ENCODE measurements at places on chromosomes 13 and 19.
A peak's percentile ranks its signal among the peaks of the same experiment; 100 is the strongest.

DNA sequence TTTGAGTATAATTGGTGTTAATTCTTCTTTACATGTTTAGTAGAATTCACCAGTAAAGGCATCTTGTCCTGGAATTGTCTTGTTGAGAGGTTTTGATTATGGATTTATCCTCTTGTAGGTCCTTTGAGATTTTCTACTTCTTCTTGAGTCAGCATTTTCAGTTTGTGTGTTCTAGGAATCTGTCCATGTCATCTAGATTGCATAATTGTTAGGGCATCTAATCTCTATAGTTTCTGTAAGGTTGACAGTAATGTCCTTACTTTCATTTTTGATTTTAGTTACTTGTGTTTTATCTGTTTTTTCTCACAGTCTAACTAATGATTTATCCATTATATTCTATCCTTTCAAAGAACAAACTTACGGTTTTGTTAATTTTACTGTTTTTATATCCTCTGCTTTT is 492.0 kb downstream of the FGF9 start:
- no peak for DNase-seq

GRCh38 chr13:111380431-111380830 is 60.0 kb downstream of the TEX29 start:
- no peak for DNase-seq

DNA sequence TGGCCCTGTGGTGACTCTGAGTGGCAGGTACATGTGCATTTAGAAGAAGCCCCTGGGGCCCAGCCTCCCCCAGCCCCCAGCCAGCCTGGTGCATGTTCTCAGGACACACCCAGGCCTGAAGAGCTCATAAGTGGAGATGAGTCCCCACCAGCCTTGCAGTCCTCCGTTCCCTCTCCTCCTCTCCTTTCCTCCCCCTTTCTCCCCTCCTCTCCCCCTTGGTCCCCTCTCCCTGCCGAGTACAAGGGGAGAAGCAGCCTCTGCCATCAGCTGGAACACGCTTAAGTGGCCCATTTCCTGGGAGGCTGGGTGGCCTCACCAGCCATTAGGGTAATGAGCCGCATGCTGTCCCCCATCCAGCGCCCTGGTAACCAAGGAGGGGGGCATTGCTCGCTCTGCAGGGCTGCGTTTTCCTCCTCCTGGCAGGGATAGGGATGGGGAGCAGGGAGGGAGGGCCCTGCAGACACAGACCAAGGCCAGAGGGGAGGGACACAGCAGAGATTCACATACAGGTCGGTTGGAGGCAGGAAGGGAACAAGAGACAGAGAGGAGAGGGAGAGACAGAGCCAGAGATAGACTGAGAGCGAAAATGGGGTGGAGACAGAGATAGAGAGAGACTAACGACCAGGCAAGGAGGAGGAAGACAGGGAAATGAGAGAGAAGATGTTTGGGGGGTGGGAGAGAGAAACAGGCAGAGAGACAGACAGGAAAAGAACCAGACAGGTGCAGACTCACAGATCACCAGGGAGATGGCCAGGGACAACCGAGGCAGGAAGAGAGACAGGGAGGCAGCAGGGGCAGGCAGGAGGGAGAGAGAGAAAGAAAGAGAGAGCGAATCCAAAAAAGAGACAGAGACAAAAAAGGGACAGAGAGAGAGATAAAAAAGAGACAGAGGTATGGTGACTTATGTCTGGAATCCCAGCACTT is 19.3 kb upstream of the DPP9 start:
- DNase-seq: no peak

DNA sequence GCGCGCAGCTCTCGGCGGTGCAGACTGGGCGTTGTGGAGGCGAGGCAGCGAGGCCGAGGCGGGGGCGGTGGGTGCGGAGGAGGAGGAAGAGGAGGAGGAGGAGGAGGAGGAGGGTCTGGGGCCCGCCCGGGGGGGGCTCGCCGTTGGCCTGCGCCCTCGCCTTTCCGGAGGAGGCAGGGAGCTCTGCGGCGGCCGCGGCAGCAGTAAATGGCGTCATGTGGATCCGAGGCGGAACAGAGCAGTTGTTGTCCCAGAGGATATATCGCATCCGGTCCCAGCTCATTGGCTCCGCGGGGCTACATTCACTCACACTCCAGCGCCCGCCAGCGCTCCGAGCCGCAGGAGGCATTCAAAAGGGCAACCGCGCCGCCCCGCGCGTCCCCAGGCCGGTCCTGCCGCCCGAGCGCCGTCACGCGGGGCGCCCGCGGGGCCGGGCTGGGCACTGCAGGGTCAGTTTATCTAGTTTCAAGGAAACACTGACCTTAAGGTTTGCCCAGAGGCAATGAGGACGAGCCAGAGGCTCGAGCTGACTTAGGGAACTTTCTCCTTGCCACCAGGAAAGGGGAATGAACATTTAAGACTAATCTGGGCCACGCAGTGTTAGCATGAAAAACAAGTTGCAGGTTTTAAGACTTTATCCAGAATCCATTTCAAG is at the start of gene SPRY2:
Gene SPRY2, minus strand, starts transcription at position 26 of the 655 bp plus-strand sequence. CDS start 3,421 bp downstream, outside the sequence.
- DNase-seq: peak; percentile 2

Data from activated naive CD4-positive, alpha-beta T cell (primary cell).